ENCODE measurements at places on chromosomes 6 and 20.

DNA sequence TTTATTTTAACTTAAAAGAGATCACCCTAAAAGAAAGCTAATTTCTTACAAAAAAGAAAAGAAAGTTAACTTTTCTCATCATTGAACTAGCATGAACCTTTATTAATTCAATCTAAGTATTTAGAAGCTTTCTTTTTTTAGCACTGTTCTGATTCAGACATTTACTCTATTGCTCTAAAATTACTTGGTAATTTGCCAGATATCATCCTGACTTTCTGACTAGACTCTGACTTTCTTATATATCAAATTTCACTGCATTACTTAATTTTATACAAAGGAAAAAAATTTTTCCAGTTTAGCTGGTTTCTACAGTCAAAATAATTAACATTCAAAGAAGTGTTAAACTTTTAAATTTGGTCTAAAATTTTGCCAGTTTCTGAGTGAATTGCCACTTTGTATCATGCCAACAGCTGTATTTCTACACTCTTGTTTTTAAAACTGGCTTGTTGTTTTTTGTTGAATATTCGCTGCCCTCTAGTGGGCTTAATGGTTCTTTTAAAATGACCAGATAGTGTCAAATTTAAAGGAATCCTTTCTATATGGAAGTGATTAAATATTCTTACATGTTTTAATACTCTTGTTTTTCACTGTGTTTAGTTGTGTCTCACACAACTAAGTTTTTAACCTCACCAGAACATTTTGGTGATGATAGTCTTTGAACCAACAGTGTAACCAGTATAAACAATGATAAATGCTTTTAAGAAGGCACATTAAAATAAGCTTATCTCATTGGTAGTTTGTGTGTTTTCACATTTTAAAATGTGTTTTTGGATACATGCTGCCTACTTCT, 102.0 kb downstream of the POPDC3 start:
- DNase-seq: peak; percentile 70

DNA sequence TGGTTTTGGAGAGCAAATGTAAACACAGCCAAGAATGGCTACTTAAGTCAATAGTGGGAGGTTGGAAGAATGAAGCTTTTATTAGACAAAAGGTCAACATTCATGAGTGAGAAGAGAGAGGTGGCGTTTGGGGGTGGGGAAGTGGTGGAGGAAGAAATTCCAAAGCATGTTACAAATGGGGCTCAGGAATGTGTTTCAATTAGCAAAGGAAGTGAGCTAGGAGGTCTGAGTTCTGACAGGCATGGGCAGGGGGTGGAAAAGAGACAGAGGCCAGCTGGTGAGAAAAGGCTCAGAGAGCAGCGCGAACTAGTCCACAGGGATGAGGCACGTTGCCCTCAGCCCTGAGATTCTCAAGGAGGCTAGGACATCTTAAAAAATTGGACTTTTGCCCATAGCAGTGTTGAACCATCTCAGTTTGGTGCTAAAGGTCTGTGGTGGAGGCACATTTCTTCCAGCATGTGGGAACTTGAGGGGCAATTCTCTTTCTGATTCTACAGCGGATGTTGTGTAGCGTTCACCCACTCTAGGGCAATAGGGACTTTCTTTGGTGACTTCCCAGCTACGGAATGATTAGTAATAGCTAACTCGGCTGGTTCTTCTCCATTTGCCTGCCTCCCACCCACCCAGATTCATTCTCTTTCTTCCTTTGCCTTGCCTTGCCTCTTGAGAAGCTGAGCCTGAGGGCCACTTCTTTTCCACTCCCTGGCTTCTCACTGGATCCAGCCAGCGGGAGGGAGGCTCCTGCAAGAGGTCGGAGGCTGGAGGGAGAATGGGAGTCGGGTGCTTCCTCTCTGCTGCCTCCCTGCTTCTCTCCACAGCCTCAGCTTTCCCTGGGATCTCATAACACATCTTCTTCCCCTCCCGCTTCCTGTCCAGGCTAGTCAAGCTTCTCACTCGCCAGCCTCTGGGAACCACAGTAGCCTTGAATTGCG, 45.1 kb upstream of the NEDD9 start:
- DNase-seq: no peak

- no peak for DNase-seq
Measured at GRCh38 chr20:51195419-51195901, 172.6 kb upstream of the KCNG1 start.

DNA sequence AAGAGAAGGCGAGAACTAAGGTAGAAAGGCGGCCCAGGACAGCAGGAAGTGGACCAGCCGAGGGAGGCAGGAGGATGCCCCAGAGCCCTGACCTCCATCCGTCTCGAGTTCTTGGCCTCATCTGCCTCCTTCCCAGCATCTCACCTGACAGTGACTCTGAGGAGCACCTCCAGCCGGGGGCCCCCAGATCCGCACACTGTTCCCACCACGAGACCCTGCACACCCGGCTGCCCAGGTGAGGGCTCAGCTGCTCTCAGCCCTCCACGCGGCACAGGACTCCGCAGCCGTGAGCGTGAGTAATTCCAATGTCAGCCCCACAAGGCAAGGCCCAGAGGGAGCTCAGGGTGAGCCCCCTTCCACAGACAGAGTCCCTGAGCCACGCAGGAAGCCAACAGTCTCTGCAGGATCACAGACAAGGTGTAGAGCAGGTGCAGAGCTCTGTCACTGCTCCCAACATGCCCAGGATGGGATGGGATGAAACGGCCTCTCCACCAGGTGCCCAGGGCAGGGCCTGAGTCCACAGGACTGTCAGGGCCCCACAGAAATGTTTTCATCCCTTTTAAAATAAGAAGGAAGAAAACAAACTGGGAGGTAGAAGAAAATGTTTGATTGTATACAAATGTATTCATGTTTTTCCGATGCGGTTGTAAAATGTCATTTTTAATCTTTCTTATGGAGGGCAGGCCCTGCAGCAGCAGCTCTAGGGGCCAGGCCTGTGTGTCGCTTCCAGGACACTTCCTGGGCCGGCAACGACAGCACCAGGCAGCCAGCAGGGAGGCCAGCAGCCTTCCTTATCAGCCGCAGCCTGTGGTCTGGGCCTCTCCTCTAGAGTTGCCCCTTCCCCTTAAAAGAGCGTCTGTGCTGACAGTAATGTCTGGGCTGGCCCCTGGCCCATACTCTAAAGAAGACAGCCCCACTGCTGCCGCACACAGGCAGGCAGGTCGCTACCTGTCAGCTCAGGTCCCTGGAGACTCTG, 66.9 kb downstream of the DLL1 start:
- DNase-seq: no peak

GRCh38 chr6:115750292-115750691, 310.4 kb downstream of the FRK start:
- no peak for DNase-seq

DNA sequence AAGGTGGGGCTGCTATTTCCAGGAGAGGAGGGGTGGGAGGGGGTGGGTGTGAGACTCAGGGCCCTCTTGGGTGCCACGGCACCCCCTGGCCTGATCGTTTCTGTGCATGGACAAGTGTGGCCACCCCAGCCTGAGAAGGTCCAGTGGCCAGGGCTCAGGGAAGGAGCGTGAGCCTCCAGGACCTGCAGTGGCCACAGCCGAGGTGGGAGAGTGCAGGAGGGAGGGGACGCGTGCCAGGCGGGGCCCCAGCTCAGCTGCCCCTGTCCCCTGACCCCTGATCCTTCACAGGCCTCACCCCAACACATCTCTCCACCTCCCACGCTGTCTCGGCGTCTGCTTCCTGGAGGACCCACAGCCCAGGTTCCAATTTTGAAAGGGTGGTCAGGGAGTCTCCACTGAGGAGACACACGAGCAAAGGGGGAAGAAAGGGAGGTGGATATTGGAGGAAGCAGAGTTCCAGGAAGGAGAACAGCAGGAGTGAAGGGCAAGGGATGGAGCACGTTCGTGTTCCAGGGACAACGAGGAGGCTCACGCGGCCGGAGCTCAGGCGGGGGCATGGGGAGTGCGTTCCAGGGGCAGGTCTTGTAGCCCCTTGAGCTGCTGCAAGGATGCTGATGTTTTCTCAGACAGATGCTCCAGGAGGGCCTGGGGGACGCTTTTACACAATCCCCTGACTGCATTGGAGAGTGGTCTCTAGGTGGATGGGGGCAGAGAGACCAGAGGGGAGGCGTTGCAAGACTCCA, 4.2 kb upstream of the HRH3 start:
- DNase-seq: no peak

DNA sequence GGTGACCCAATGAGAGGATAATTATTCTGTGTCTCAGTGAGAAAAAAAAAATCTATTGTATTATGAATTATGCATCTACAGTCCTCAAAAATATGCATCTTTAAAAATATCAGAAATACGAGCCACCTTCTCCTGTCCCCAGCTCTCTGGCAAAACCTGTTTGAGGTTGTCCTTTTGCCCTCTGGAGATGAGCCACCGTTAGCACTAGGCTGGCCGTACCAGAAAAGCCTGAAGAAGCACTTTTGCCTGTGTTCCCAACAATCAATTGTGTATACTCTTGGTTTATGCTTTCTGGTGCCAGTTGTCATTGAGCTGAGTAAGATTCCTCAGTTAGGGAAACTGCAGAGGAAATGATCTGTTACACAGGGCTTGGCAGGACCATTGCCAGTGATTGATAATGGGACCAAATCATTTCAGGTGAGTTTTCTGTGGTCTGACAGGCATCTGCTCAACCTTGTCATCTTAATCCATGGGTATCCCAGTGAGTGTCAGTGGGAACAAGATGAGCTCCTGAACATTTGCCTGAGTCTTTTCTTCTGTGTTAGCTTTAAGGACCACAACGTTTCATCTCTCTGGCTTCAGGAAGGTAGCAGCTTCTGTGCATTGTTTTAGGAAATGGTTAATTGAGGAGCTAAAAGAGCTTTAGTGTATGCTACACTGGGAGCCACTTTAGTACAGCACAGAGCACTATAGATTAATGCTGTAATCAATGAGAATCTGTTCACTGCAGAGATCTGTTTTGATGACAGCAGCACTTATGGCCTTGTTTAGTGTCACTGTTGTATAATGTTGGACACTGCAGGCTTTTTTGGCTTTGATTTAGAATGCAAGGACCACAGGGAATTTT, 330.1 kb downstream of the RIMS1 start:
- DNase-seq: no peak

DNA sequence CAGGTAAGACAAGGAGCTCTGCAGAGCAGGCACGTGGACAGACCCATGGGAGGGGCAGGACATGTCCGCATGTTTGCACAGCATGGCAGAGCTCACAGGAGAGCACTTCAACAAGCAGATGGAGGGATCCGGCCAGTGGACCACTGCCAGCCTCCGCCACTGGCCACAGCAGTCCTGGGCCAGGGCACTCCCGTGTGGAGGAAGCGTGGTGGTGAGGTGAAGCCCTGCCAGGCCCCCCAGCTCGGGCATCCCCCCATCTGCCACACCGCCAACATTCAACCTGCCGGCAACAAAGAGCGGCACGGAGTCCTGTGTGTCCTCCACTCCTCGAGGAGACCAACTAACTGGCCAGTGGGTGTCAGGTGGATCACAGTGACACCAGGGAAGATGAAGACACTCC, 104.3 kb upstream of the AGPAT4 start:
- DNase-seq: no peak

DNA sequence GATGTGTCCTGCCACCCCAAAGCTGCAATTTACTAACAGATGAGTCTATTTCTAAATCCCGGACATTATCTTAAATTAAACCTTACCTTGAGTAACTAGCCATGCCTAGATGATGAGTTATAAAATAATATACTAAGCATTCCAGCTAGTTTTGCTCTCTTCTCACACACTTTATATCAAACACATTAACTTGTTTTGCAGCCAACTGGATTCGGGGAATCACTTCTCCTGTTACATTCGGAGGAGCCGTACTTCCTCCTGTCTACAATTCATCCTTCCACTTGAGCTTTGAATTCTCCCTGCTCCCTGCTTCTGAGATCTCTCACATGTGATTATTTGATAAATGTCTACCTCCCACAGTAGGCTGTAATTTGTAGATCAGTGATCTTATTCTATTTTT, 420.1 kb downstream of the GJA1 start:
- no peak for DNase-seq

DNA sequence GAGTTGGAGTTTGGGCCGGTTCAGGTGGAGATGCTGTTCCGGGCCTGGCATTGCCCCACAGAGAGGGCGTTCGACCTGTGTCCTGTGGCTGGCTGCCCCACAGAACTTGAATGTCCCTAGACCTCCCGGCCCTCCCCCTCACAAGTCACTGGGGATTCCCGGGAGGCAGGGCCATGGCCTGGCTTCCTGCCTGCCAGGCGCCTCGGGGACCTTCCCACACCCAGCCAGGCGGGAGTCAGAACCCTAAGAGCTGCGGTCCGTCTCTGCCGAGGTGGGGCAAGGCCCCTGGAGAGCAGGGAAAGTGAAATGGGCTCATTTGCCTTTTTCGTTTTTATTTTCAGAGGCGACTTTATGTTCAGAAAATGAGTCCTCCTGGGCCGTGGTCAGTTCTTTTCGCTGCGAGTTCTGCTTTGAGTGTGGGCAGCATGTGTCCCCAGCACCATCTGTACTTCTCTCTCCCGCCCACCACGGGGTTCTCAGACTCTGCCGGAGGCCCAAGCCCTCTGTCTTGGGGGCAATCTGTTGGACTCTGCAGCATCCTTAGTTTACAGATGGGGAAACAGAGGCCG, 8.5 kb downstream of the RBM38 start:
- DNase-seq: no peak

- DNase-seq: peak; percentile 31
Measured at GRCh38 chr6:56951049-56951831, 3.7 kb upstream of the BEND6 start.

- DNase-seq: no peak
Measured at GRCh38 chr6:128118401-128118800, 217.5 kb upstream of the THEMIS start.

- no peak for DNase-seq
Measured at GRCh38 chr20:43372051-43372450, 85.6 kb upstream of the SRSF6 start.

GRCh38 chr6:125792680-125793079, 1.9 kb downstream of the NCOA7 start:
- DNase-seq: no peak

- peak; percentile 19 for DNase-seq
Measured at GRCh38 chr20:24507182-24507853, 37.9 kb downstream of the SYNDIG1 start.

DNA sequence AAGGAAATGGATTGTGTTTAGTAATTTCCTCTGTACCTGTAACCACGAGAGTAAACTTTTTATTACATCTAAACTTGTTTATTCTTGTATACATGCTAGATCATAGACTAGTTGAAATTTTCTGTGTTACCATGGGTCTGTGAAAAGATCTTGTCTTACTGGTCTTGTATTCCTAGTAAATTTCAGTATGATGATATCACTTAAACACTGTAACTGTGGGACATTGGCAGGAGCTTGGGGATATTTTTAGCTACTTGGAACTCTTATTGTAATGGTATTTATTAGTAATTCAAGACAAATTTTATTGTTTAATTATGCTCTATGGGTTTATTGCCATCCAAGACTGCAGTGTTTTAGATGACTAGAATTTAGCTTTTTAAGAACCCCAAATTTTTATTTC, 25.9 kb upstream of the TULP4 start:
- DNase-seq: no peak

All from common myeloid progenitor, CD34-positive (primary cell).